Stimulated activated CD4-positive, alpha-beta T cell treated with anti-CD3 and anti-CD28 coated beads, Interleukin-12 subunit alpha, Interleukin-12 subunit beta, amount 100 ng/mL, for 24 hours (primary cell): ENCODE measurements at places on chromosomes 2 and 18.

GRCh38 chr2:5666798-5667197 lies 25.4 kb upstream of the SOX11 start:
- DNase-seq = no peak

DNA sequence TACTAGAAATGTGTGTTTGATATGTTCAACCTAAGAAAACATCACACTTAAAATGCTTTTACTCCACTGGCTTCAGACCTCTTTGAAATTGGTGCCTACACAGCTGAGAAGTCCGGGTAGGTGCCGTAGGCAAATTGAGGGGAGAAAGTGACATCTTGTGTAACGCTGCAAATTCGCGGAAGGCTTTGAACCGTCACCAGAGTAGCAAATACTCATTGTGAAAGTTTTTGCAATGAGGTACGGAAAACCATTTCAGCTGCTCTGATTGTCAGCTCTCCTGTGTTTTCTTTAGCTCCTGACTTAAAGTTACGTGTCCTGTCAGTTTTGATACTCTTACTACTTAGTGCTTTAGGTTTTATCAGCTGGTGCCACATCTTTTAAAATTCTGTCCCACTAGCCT lies 224.5 kb downstream of the FAM210A start:
- peak; percentile 7 for DNase-seq

GRCh38 chr2:1286929-1287328 lies 126.3 kb upstream of the TPO start:
- DNase-seq = no peak

DNA sequence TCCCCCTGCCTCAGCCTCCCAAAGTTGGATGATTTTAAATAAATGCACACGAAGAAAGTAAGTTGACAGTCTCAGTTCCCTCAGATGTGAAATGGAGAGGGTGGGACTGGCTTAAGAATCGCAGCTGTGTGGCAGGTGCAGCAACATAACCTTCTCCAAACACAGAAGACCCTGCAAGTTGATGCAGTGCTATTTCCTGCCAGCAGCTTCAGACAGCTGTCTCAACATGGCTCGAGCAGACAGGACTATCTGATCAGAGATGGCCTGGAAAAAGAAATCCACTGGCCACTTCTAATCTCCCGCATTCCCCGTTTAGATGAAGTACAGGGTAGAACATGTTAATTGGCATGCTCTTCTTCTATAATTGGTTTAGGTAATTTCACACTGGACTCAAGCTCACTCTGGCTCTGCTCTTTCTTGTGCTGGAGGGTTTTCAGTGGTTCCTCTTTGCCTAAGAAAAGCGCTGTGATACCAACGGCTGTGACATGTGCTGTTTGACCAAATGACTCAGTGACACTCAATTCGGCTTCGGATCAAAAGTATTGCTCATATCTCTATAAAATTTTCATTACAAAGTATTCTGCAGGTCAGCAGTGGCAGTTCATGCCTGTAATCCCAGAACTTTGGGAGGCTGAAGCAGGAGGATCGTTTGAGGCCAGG lies 40.2 kb downstream of the MYOM1 start:
- no peak for DNase-seq

DNA sequence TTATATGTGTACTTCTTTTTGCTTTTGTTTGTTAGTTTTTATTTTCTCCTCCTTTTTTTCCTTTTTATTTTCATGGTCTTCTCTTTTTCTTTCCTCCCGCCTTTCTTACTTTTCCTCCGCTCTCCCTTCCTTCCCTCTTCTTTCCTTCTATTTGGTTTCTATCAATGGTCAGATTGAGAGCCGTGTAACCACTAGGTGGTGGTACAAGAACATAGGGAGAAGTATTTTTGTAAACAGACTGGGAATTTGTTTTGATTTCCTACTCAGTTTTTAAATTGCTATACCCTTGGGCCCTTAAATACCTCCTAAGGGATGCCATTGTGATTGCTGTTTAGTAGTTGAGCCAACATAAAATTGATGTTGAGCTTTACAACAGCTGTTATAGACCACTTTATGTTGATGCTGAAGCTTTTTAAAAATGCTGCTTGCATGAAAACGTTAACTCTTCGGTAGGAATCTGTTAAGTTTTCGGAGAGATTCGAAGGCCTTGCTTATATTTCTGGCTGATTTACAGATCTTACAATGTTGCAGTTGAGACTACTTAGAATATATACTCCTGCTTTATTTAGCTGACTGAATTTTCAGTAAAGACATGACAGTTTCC lies 124.2 kb downstream of the UBE2E3 start:
- DNase-seq = no peak

DNA sequence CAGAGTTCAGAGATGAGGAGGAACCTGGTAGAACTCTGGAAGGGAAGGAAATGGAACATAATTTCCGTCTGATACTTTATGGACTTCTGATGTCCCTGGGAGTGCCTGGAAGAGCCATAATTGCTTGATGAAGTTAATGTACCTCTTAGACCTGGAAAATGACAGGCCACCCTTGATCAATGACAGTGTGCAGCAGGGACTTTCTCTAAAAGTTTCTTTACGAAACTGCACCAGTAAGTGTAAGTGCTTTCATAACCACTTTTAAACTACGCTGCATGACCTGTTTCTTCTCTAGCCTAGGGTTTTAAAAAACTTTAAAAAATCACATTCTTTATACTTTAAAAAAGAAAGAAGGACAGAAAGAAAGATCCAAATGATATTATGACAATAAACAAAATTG lies 164.5 kb downstream of the LPIN1 start:
- DNase-seq = no peak

GRCh38 chr2:85504778-85505261 lies 34.1 kb upstream of the MAT2A start:
- DNase-seq = no peak

DNA sequence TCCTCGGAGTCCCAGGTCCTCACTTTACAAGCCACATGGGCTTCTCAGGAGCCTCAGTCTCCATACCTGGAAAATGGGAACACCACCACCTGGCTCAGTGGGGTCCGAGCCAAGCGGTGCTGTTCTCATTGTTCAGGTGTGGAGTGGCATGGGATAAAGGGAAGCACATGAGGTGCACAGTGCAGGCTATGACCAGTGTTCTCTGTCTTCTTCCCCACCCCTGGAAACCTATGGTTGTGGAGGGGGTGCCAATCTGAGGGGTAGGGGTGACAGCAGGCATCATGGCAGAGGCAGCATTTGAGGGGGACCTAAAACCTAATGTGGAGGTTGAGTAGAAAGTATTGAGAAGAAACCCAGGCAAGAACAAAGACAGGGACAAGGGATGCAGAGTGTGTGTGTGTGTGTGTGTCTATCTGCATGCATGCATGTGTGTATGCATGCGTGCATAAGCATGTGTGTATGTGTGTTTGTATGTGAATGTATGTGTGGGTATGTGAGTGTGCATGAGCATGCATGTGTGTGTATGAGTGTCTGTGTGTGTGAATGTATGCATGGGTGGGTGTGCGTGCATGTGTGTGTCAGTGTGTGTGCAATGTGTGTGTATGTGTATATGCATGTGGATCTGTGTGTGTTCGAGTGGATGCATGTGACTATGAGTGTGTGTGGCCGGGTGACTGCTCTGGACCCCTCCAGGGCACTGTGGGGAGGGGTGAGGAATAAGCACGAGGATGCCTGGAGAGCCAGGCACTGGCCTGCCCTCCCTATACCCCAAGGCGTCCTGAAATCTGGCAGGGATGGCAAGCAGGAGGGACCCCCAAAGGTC lies 4.0 kb downstream of the KIF1A start:
- DNase-seq = no peak

DNA sequence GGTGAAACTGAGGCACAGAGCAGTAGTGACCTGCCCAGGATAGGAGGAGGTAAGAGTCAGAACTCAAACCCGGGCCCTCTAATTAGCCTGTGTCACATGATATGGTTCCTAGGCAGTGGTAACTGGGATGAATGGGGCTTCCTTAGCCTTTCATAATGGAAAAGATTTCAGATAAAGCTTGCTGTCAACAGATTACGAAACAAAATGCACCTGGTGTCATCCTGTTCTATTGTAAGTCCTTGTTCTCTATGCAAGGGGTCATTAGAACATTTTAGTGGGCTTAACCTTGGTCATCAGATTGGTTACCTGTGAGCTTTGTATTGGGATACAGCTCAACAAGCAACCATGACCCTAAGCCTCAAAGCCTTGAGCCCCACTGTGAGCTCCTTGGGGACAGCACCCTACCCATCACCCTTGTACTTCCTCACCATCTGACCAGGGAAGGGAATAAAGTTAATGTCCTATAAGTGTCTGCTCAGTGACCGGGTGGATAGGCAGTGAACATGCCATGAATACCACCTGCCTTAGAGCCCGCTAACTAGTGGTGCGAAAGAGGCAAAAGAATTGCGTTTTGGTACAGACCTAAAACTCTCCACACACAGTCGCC lies 70.3 kb upstream of the RMDN2 start:
- no peak for DNase-seq

- DNase-seq = no peak
Observed at GRCh38 chr2:209726311-209726710, 45.3 kb upstream of the UNC80 start.

DNA sequence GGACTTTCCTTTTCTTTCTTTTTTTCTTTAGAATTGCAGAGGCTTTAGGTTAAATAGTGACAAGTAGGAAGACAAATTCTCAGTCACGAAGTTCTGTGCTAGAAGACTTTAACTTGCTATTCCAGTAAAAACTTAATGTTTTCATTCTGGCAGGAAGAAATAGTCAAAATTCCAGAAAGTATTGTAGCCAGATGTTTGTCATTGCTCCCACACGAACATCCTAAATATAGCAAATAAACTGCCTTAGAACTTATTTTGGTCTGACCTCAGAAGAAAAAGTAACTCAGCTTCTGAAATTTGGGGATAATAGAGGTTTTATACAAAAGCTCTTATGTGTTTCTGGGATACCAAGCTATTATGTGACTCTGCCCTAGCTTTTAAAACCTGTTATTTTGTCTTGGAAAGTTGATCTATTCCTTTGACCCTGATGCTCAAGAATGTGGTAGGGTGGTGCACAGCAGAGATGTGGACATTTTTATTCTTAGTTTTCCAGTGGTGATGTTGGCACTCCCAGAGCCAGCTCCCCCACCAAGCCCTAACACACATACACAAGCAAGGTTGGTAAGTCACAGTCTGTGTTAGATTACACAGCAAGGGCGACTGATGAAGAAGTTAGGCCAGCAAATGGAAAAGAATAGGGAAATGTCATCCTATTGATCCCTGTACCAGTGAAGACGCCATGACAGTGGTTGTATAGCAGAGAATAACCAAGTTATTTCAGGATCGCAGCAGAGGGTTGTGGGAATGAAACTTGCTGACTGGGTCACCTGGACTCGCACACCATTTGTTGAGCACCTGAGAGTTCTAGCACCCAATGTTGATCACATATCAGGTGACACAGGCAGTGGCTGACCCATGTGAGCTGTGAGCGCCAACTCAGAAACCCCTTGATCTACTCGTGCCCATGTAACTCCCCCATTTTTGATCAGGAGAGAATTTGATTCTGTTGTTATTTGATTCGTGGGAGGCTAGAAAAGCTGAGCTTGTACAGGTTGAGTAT lies 23.7 kb downstream of the FARP2 start:
- no peak for DNase-seq

GRCh38 chr2:239902749-239903201 lies 122.4 kb downstream of the NDUFA10 start:
- DNase-seq = no peak

- no peak for DNase-seq
Observed at GRCh38 chr2:234285541-234285940, 211.3 kb downstream of the ARL4C start.

- DNase-seq = no peak
Observed at GRCh38 chr2:240643811-240644150, 18.5 kb downstream of the GPR35 start.

DNA sequence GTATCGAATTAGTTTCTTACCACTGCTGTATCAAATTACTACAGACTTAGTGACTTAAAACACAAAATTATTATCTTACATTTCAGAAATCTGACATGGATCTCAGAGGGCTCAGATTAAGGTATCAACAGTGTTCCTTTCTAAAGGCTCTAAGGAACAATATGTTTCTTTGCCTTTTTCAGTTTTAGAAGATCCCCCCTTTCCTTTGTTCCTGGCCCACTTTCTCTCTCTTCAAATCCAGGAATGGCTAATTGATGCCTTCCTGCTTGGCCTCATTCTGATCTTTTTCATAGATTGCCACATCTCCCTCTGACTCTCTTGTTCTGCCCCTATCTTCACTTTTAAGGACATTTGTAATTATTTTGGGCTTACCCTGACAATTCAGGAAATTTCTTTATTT lies 65.7 kb downstream of the LRP1B start:
- DNase-seq = no peak

DNA sequence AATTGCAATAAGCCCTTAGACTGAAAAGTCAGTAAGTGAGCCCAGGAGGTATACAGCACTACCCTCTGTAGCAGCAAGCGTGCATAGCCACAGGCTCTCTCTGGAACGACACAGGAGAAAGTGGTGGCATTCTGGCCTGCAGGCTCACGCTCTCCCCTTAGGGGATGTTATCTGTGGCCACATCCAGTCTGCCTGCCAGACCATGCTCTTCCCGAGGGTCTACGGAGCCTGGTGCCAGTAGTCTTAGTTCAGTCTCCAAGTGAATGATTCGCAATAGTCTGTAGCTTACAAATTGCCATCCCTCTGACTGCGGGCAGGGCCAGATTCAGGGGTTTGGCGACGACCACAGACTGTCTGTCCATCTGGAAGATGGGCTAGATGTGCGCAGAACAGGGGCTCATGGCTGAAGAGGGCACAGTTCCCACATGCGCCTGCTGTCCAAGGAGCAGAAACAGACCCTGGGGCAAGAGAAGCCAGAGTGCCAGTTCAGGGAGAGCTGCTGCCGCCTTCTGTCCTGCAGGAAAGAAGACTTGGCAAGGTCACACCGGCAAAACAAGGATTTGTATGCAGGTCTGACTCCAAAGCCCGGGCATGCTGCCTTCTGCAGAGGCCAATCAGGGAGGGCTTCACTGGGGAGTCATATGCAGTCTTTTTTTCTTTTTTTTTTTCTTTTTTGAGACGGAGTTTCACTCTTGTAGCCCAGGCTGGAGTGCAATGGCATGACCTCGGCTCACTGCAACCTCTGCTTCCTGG lies 3.5 kb upstream of the KLF11 start:
- no peak for DNase-seq

DNA sequence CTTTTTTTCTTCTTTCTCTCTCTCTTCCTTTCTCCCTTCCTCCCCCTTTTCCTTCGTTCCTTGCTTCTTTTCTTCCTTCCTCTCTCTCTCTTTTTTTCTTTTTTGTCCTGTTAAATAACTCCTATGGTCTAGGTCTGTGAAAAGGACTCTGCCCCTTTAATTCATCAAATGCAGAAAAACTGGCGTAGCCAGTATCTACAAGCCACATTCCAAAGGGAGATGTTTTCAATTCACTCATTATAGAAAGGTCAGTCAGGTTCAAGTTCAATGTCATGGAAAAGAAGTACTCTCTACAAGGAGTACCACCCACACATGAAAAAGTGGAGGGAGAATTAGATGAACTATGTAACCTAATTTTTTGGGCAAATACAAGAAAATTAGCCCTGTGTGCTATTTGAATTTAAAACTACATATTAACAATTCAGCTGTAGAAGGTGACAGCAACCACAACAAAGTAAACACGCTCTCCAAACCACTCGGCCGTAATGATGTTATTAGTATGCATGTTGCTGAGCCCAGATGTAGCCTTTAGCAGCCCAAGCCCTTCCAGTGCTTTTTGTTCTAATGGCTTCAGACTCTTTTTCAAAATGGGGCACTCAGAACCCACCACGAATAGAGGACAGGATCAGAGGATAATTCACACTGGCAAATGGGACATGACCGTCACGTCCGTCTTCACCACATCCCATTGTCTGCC lies 735.4 kb upstream of the FANCL start:
- no peak for DNase-seq

GRCh38 chr18:41456831-41457230 lies 498.2 kb upstream of the PIK3C3 start:
- DNase-seq = no peak
